T-helper 22 cell (primary cell): ENCODE measurements at places on chromosomes 6 and 20.

DNA sequence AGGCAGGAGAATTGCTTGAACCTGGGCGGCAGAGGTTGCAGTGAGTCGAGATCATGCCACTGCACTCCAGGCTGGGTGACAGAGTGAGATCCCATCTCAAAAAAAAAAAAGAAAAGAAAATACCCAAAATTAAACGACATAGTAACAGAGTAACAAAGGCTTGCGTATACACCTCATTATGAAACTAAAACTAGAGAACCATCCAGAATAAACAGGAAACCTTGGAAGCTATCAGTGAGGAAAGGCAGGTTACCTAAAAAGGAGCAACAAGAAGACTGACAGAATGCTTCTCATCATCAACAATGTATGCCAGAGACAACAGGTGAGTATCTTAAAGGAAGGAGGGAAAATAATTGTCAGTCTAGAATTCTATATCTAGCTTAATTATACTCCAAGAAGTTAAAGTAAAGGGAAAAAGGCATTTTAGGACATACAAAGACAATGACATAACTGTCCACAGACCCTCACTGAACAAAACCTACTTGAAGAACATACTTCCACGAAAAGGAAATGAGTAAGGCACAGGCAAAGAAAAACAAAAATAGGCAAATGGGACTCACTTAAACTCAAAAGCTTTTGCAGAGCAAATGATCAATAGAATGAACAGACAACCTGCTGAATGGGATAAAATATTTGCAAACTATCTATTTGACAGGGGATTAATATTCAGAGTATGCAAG is 64.1 kb upstream of the NT5E start:
- no peak for DNase-seq

- no peak for DNase-seq
Observed at GRCh38 chr6:83462524-83462923, 31.7 kb upstream of the ME1 start.

GRCh38 chr6:170045563-170045960 is 245.3 kb downstream of the DLL1 start:
- no peak for DNase-seq

DNA sequence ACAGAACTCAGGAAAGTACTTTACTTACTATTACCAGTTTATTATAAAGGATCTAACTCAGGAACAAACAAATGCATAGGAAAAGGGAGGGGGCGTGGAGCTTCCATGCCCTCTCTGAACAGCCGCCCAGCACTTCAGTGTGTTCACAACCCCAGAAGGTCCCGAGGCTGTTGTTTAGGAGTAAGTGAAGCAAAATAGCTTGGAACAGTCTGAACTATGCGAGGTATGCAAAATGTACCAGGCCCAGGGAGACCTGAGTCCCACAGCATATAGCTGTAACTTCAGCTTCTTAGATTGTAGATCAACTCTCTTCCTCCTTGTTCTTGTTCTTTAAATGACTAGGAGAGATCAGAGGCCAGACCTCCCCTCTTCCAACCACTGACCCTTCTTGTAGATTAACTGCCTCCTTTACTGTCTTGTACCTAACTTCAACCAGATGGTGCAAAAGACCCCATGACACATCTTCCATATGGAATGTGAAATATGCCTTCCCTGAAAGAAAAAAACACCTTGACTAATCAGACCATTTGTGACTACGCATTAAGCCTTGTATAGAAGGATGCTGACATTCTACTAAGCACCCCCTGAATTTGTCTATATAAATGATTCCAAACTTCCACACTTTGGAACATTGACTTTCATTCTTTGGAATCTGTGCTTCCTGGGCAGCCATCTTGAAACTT is 98.8 kb upstream of the SNX9 start:
- no peak for DNase-seq

DNA sequence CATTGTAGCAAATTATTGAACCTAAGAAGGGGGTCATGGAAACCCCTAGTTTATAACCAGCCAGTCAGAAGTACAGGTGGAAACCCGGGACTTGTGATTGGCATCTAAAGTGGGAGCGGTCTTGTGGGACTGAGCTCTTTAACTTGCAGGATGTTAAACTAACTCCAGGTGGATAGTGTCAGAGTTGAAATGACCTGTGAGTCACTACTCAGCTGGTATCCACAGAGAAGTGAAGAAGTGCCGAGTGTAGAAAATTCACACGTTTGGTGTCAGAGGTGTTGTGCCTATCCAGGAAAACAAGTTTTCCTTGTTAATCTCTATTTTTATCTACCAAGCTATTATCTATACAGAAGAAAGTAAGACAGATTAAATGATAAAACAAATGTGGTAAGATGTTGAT is 179.7 kb downstream of the ADGRG6 start:
- DNase-seq = no peak

- DNase-seq = no peak
Observed at GRCh38 chr6:94639564-94639963, 937.8 kb upstream of the MANEA start.

DNA sequence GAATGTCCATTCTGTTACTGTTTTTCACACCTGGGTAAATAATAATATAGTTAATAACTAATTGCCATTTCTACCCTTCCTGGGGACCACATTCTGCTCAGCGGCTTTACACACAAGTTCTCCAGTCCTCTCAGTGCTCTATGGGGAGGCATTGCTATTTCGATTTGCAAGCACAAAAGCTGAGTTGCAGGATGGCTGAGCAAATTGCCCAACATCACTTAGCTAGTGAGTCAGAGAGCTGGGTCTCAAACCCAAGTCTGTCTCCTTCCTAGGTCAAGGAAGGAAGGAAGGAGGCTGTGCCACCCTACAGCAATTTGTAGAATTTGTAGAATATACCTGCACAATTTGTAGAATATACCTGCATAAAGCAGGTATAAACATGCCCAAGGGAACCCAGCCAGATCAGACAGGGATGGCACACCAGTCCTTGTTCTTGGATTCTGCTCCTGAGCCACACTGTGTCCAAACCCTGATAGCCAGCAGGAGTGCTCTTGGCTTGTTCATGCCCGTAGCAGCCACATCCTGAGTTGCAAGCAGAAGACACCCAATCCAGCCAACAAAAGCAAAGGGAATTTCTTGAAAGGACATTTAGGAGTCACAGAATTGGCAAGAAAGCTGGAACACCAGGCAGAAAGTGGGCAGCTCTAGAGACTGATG is 56.9 kb downstream of the LY86 start:
- no peak for DNase-seq

GRCh38 chr20:34017610-34018009 is 23.9 kb downstream of the RALY start:
- DNase-seq = no peak

DNA sequence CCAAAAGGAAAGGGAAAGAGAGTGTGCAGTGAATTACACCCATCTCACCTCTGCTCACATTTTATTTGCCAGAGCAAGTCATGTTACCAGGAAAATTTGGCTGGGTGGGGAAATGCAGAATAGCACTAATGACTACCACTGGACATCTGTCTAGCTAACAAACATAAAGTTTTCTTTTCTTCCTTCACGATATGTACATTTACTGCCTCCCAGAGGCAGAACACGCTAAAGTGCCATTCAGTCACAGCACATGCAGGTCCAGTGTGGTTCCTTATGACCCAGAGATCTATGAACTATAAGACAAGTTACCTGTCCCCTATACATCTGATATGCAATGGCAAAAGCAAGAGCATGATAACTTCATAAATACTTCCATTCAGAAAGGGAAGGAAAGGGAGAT is 194.1 kb downstream of the OGFRL1 start:
- DNase-seq = no peak

GRCh38 chr6:32192608-32193039 is at the start of gene GPSM3:
GPSM3 (minus strand) TSS chr6:32192643; CDS start chr6:32192513, 130 bp downstream.
- peak; percentile 35 for DNase-seq

DNA sequence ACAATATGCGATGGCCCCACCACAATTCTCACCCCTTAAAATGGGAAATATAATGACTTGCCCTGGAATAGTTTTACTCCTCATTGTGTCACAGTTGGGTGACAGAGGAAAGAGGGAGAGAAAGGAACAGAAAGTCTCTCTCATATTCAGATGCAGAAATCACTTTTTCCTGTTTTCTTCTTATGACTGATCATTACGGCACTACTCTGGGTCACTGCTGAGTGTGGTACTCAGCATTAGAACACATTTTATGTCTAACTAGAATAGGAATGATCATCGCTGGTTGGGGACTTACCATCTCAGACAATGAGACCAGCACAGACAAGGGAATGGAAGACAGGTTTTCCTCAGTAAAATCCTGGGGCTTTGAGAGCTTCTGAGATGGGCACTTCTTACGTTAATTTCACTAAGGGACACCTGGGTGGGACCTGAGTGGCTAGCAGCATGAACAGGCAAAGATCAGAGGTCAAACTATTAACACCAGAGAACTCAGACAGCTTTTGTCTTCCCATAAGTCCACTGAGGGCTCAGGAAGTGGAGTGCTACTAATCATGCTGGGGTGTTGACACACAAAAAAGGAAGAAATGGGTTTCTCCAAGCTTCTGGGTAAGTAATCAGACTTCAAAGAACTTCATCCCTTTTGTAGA is 54.9 kb upstream of the ARHGAP18 start:
- DNase-seq = no peak

GRCh38 chr20:56111961-56112730 is 106.8 kb upstream of the CBLN4 start:
- no peak for DNase-seq

DNA sequence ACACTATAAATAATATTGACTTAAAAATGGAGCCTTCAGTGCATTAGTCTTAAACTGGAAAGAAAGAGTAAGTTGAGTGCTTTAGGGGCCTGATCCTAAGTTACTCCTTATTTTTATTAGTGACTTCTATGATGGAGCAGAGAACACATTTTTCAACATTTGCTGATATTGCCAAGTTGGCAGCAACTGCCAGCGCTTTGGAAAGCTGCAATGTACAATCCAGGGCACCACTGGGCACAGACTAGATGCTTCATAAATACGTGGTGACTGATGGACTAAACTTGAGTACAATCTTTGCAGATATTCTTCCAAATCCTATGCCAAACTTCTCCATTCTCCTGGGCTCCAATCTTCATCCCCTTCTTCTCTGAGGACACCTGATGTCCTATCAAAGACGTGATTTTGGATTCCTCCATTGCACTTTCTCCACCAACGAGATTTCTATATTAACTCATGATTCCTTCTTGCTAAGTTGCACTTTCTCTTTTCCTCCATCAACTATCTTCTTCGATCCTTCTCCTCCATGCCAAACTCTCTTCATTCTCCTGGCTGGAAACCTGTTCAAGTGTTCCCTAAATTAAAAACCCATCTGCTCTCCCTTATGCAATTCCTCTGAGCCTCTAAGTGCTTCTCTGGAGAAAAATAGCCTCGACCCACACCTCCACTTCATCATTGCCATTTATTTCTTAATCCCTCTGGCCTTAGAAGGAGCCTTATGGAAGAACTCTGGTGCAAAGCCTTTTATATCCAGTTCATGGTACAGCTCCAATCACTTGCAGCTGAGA is 28.5 kb upstream of the PAK5 start:
- DNase-seq = no peak

DNA sequence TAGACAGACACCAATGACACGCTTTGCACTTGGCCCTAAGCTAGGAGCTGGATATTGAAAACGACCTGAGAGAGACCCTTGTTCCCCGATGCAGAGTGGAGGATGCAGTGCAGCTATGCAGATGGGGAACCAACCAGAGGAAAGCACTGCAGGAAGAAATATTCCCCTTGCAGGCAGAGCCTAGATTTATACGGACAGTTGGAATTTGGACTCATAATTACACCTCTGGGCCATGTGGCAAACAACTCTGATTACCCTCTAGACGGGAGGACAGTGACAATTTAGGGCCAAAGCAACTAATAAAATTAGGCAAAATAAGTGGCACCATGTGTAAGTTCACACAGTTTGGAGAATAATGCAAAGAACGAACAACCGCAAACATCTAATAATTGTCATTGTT is 12.3 kb downstream of the PMEPA1 start:
- DNase-seq = no peak

- DNase-seq = no peak
Observed at GRCh38 chr6:107319906-107320530, 139.3 kb downstream of the PDSS2 start.
